IgD-negative memory B cell (primary cell): ENCODE measurements at places on chromosomes 13 and 19. TPM values are rescaled to one million over a fixed set of nuclear protein-coding genes. Genes with fewer than 3 reads are reported as not detected.

The LGALS7B gene
- not detected for polyA plus RNA-seq

The OLFM2 gene
- 0.21 TPM for polyA plus RNA-seq

The GTF2F2 gene
- 12.0 TPM for polyA plus RNA-seq

The CD209 gene
- polyA plus RNA-seq = not detected

The NAPA gene
- polyA plus RNA-seq = 95.3 TPM

The PODNL1 gene
- not detected for polyA plus RNA-seq

The ZNF844 gene
- 8.8 TPM for polyA plus RNA-seq

The CGB2 gene
- not detected for polyA plus RNA-seq

The SHISA7 gene
- not detected for polyA plus RNA-seq

The ZNF530 gene
- polyA plus RNA-seq = 5.0 TPM

The CEACAM1 gene
- polyA plus RNA-seq = 5.4 TPM

The KLK3 gene
- not detected for polyA plus RNA-seq

The CYP4F22 gene
- polyA plus RNA-seq = not detected

The COX7A1 gene
- polyA plus RNA-seq = not detected

The CPB2 gene
- polyA plus RNA-seq = 0.14 TPM

The ZNF836 gene
- polyA plus RNA-seq = 14.0 TPM

The ZNF525 gene
- polyA plus RNA-seq = 12.4 TPM

The HIPK4 gene
- polyA plus RNA-seq = 0.11 TPM
